ENCODE measurements at places on chromosomes 12 and 14.
A peak's percentile ranks its signal among the peaks of the same experiment; 100 is the strongest.

DNA sequence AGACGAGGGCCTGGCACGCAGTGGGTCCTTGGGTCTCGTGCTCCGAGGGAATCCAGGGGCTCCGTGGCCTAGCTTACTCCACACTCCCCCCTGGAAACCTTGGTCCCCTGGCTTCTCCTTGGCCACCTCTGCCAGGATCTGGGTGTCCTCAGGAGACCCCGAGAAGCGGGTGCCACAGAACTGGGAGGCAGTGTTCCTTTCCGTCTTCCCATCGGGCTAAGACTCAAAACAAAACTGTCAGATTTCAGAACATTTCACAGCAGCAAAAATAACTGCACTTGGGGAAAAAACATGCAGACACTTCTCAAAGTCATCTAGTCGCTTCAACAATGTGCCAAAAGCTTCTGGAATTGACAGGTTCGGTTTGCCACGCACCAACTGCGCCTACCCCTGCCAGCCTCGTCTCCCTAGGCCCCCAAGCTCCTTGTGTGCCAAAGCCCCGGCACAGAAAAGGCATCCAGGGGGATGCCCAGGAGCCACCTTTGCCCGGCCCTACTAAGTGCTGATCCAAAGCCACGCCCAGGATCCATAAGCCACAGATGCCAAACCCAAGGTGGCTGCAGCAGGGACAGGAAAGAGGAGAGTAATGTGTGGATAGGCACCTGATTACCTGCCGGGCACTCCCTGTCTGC lies 58.4 kb upstream of the DIO3 start:
- no peak for DNase-seq

DNA sequence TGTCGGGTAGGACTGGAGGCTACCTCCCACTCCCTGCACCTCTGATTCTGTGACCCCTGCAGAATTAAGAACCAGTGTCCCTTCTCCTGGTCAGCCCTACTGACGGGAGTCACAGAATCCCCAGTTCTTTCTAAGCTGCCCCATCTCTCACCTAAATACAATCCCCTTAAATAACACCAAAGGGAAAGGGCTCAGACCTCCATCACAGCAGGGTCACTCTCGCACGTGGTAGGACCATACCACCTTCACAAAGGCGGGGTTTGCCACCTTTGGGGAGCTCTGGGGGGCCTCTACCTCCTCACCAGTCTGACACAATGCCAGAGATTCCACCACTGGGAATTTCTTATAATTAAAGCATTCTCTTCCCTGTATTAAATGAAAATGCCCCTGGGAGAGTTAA lies 35.6 kb downstream of the DAD1 start:
- no peak for DNase-seq

DNA sequence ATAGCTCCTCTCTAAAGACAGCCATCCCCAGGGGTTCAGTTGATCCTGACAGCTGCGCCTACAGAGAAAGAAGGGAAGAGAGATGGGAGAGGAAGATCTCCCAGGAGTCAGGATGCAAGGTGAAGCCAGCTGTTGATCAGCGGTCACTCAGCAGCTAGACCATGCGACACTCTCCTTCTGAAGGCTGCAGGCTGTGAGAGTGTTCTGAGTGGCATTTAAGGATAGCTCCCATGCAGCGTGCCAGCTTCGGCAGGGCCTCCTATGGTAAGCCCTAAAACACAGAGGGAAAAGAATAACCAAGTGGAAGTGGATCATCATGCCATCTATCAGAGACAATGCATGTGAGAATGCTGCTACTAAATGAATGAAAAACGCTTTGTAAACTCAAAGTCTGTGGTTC lies 197.9 kb upstream of the NUDT4 start:
- DNase-seq = no peak

DNA sequence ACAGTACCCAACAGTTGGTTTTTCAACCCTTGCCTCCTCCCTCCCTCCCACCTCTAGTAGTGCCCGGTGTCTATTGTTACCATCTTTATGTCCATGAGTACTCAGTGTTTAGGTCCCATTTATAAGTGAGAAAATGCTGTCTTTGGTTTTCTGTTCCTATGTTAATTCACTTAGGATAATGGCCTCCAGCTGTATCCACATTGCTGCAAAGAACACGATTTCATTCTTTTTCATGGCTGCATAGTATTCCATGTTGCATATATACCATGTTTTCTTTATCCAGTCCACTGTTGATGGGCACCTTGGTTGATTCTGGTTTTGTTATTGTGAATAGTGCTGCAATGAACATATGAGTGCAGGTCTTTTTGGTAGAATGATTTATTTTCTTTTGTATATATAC lies 631.3 kb downstream of the MED13L start:
- no peak for DNase-seq

- DNase-seq = peak; percentile 93
Observed at GRCh38 chr12:6961695-6962284, 8.7 kb downstream of the PHB2 start.

DNA sequence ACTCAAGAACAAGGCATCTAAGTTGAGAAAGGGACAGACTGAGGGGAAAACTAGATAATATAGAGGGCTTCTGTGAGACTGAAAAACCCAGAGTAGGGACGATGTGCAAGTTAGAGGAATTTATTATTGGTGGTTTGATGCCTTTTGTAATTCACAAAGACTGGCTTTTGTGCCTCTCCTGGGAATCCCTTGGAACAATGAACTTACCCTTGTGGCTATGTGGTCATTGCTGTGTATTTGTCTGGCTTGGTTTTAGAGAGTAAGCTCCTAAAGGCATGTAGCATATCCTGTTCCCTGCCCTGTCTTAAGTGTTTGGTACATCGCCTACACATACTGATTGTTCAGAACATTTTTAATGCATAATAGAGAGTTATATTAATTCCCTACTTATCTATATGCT lies 26.6 kb downstream of the DCN start:
- DNase-seq = no peak

DNA sequence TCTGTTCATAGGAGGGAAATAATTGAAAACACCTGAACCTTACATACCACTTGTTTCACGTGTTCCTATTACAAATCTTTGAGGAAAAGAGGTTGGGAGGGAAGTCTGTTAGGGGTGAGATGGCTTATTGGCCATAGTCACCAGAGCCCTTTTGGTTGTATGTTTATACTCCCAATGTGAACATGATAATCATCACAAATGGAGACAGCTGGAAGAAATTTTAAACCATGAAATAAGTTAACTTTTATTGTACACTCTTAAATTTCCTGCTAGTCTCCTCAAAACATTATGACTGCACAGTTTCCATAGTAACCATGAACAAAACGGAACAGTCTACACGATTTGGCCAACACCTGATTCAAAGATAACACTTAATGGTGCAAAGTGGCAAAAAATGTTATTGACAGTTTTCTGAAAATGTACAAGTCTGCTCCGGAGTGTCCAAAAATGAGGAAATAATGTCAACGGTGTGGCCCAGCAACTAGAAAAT lies 56.9 kb downstream of the LMNTD1 start:
- DNase-seq = no peak

DNA sequence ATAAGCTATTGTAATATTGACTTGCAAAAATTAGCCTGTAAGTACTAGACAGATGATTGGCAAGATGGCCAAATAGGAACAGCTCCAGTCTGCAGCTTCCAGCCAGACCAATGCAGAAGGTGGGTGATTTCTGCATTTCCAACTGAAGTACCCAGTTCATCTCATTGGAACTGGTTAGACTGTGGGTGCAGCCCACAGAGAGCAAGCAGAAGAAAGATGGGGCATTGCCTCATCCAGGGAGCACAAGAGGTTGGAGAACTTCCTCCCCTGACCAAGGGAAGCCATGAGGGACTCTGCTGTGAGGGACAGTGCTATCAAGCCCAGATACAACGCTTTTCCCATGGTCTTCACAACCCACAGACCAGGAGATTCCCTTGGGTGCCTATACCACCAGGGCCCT lies 16.0 kb upstream of the SPATA7 start:
- no peak for DNase-seq

DNA sequence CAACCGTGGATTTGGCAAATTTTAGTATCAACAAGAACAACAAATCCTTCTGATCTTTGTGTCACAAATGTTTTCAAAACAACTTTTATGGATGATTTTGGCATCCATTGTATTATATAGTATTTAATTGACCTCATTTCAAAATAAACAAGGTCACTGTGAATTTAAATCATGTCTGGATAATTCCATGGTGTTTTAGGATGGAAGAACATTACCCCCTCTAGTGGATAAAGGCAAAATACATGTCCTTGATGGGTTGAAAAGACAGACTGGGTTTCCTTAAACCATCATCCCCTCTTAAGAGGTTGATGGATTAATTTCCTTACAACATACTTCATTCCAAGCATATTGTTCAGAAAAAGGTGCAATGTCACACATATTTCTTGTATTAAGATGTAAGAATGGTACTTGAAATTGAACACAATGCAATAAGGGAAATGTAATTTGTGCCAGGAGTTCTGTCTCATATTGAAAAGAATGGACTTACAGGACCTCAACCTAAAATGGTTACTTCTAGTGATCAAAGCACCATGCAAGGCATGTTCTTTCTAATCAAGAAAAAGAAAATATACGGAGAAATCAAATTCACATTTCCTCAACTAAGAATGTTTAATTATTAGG lies 352.0 kb downstream of the BCAT1 start:
- DNase-seq = peak; percentile 41

DNA sequence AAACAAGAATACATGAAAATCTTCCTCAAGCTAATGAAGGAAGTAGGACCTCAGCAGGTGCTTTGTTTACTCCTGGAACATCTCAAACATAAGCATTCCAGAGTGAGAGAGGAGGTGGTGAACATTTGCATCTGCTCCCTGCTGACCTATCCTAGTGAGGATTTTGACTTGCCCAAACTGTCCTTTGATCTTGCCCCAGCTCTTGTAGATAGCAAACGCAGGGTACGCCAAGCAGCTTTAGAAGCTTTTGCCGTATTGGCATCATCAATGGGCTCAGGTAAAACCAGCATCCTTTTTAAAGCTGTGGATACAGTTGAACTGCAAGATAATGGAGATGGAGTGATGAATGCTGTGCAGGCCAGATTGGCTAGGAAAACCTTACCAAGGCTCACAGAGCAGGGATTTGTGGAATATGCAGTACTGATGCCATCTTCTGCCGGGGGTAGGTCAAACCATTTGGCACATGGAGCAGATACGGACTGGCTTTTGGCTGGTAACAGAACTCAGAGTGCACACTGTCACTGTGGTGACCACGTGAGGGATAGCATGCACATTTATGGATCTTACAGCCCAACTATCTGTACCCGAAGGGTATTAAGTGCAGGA lies 1.9 kb downstream of the TOGARAM1 start:
- peak; percentile 30 for DNase-seq

- DNase-seq = no peak
Observed at GRCh38 chr14:53209370-53209769, 56.2 kb upstream of the DDHD1 start.

GRCh38 chr14:34824826-34825225 lies 50.3 kb downstream of the BAZ1A start:
- DNase-seq = no peak

DNA sequence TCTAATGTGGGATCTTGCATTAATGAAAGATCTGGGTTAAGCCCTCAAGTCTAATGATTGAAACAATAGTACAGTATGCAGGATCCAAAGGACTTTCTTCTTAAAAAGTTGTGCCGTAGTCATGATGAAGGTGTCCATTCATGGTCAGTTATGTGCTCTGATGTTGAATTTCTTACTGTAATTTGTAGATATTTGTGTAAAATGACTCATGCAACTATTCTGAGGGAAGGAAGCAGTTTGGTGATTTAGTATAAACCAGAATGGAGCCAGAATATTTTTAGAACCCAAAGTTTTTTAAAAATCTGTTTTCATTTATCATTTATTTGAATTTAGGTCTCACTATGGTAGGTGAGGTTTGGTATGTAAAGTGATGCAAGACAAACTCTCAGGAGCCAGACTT lies 151.2 kb downstream of the AKAP6 start:
- no peak for DNase-seq

- no peak for DNase-seq
Observed at GRCh38 chr12:60805364-60805763, 1209.5 kb downstream of the SLC16A7 start.

DNA sequence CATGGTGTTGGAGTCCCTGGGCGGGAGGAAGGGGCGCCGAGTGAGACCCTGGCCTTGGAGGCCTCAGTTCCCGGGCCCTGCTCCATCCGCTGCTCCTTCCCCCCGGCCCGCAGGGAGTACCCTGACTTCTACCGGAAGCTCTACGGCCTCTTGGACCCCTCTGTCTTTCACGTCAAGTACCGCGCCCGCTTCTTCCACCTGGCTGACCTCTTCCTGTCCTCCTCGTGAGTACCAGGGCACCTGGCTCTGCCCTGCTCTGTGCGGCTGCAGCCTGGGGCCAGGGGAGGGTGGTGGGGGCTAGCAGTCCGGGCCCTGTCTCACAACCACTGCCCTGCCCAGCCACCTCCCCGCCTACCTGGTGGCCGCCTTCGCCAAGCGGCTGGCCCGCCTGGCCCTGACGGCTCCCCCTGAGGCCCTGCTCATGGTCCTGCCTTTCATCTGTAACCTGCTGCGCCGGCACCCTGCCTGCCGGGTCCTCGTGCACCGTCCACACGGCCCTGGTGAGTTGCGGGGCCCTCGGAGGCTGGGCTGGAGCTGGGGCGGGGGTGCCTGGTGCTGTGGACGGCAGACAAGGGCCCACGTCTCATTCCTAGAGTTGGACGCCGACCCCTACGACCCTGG lies 7.0 kb downstream of the NOC4L start:
- no peak for DNase-seq

- DNase-seq = no peak
Observed at GRCh38 chr12:93174048-93174447, 203.7 kb upstream of the NUDT4 start.

DNA sequence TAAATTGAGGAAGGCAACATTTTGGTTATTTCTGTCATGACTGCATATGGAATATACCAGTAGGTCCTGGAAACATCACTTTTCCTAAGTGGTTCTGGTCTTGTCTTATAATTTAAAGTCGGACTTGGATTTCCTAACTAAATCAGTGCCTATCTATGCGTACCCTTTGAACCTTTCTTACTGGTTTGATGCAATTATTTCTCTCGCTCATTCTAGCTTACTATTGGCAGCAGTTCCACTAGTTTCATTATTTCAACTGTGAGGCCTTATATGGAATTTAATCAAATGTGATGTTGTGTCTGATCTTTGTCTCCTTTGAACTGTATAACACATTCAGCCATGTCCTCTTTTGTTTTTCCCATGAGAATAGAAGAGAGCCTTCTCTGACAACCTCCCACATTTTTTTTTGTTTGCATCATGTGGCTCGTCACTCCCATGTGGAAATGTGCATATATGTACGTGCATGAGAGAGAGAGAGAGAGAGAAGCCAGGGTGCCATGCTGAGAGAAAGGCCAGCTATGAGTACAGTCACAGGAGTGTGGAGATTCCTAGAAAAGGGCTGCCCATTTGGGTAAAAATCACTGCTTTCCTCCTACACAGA lies 48.0 kb downstream of the AKAP6 start:
- DNase-seq = no peak
